ENCODE measurements at places on chromosomes 4 and X.

DNA sequence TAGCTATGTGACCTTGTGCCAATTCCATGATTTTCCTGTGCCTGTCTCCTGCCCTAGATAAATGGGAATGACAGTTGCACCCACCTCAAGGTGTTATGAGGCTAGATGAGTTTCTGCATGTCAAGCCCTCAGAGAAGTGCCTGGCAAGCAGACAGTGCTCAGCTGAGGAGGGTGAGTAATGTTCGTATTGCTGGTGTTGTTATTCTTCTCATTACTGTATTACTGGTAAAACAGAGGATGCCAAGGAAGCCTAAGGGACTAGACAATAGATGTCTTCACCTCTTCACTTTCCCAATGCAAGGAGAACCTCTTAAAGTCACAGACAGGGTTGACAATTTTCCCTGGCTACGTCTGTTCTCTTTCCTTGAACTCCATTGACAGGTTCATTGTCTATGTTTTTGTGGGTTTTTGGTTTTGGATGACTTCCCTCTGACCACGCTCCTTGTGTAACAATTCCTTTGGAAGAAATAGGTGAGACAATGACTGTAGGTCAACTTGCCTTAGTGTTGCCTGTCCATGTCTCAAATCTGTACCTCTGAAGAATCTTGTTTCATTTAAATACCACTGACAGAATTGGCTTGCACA lies 19.2 kb downstream of the ETDC start:
- peak; percentile 59 for DNase-seq

DNA sequence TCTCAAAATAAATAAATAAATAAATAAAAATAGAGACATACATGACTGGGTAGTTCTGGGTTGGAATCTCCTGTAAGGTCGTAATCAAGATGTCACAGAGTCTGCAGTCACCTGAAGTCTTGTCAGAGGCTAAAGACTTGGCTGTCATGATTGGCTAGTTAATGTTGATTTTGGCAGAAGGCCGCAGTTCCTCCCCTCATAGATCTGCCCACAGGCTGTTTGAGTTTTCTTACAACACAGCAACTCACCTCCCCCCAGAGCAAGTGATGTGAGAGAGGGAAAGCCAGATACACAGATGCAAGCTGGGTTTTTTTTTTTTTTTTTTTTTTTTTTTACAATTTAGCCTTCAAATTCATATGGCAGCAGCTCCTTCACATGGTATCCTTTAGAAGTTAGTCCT lies 36.4 kb upstream of the BMPR1B start:
- no peak for DNase-seq

DNA sequence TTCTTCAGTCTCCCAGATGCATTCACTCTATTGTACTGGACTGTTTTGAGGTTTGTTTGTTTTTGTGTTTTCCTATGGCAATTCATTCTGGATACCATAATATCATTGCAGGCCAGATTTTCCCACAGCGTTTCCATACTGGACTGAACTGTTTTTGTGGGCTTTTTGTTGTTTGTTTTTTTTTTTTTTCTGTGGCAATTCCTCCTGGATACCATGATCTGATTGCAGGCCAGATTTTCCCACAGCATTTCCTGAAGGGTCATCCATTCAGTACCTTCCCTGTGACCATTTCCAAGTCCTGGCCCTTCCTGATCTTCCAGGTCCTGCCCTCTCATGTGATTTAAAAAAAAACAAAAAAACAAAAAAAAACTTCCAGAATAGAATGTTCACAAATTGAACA lies 33.9 kb upstream of the FAM241A start:
- DNase-seq = no peak

DNA sequence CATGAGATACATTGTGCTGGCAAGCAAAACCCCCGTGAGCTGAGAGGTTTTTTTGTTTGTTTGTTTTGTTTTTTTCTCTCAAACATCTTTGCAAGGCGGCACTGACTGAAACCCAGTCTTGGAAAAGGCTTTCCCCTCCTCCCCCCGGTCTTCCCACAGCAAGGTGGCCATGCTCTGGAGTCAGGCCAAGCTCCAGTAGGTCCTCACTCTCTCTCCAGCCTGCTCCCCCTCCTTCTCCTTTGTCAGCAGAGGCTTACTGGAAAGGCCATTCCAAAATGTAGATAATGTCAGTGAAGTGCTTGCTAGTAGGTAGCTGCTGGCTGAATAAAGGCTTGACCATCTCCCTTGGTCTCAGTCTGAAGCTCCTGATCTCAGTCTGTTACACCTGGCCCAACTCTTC lies 32.6 kb downstream of the FRMPD3 start:
- no peak for DNase-seq

DNA sequence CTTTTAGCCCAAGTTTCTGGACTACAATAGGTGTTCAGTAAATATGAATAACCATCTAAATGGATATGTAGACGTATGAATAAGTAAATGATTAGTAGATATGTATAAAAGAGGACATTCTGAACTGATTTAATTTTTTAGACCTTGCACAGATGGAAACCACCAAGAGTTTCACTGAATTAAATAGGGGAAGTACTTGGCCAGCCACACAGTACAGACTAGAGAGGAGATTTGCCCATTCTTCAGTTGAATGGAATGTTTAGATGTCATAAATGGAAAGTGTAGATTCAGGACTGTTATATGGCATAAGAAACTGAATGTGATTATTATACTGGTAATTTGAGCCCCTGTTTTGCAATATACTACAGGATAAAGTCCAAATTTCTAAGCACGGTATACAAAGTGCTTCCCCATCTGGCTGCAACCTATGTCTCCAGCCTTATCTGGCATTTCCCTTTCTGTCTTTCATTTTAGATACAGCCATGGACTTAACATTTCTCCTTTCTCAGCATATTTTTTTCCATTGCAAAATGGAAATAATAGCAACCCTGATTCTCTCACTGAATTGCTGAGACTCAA lies 137.8 kb upstream of the HS3ST1 start:
- DNase-seq = no peak

- peak; percentile 96 for DNase-seq
Measured at GRCh38 chrX:136204571-136204970, 46.6 kb downstream of the MAP7D3 start.

DNA sequence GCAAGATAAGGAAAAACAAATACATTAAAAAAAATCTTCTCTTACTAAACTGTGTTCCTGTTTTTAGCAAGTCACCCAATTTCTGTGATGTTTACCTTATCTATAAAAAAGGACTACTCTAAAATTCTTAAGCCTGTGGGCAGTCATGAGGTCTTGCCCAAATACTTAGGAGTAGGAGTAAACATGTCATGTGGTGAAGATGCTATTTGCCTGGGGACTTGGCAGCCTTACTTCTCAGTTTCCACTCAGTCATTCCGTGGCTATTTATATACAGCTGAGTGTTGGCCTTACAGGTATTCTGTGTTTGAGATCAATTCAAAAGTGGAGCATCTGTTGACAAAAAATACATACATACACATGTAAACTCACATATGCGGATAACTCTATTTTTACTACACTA lies 89.9 kb upstream of the TLR2 start:
- peak; percentile 84 for DNase-seq

- peak; percentile 51 for DNase-seq
Measured at GRCh38 chrX:153460826-153461225, 9.6 kb downstream of the HAUS7 start.

DNA sequence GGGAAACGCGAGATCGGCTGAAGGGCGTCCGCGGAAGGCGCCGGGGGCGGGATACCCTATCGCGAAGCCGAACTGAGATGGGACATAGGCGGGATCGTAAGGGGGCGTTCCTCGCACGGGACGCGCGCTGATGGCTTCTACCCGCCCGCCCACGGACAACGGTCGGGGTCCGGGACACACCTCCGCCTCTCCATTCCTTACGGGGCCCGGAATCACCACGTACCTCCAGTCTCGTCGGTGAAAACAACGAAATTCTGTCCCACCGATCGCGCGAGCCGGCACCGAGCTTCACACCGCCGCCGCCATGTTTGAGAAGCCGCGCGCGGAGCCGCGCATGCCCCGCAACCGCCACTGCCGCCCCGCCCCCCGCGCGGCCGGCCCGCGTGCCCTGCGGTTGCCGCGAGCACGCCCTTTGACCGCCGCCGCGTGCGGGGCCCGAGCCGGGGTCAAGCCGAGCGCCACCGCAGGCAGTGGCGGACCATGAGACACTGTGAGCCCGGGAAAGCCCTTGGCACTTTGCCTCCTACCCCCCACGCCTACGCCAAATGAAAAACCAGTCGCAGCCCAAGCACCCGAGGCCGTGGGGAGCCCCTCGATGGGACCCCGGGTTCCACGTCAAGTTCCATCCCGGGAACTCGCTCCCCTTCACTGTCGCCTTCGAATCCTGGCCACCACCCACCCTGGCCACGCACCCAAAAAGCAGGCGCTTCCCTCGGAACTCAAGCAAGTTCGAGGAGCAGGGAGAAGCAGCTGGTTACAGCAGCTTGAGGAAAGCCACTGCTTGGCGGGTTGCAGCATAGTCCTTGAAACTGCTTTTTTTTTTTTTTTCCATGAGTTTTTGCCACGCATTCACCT lies at the start of gene SCML2:
Gene SCML2 (minus strand): TSS at position 320 of the 855 bp plus-strand sequence. CDS start 20,617 bp downstream, outside the sequence.
- peak; percentile 32 for DNase-seq

GRCh38 chr4:100880011-100880410 lies 362.2 kb upstream of the EMCN start:
- no peak for DNase-seq

- DNase-seq = peak; percentile 69
Measured at GRCh38 chr4:74675673-74676279, 118.5 kb downstream of the BTC start.

- peak; percentile 1 for DNase-seq
Measured at GRCh38 chr4:180084561-180084960, 2158.6 kb upstream of the TENM3 start.

- DNase-seq = no peak
Measured at GRCh38 chr4:150395872-150396271, 186.1 kb upstream of the MAB21L2 start.

- DNase-seq = no peak
Measured at GRCh38 chr4:100566396-100566795, 48.6 kb upstream of the EMCN start.

DNA sequence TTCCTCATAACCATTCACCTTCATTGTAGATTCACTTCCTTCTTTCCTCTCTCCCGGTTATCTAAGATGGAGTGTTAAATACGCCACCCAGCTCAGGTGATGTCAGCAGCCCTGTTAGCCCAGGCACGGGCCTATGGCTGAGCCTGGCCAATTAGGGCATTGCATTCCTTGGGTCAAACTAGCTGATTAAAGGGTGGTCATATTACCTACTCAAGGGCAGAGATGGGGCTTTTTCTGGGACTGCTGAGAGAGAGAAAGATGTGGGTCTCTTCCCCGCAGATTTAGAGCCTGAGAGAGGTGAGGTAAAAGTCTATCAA lies 39.9 kb upstream of the AFAP1 start:
- DNase-seq = no peak

- no peak for DNase-seq
Measured at GRCh38 chr4:157005831-157006230, 34.2 kb upstream of the PDGFC start.

DNA sequence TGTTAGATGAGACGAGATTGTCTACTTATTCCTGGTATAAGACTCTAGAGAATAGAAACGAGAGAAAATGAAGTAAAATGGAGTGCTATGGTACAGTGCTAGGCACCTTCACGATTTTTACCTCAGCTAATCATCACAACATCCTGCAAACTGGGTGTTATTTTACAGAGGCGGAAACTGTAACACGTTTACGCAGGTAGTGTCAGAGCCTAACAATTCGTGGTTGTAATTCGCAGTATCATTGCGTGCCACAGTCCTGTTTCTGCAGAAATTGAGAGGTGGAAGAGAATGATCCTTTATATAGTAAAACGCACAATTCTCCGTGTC lies 383 bp upstream of the TBC1D19 start:
- no peak for DNase-seq

- peak; percentile 3 for DNase-seq
Measured at GRCh38 chr4:138307319-138307718, 65.2 kb upstream of the SLC7A11 start.

GRCh38 chrX:153845195-153845594 lies 14.9 kb upstream of the PDZD4 start:
- DNase-seq = no peak

DNA sequence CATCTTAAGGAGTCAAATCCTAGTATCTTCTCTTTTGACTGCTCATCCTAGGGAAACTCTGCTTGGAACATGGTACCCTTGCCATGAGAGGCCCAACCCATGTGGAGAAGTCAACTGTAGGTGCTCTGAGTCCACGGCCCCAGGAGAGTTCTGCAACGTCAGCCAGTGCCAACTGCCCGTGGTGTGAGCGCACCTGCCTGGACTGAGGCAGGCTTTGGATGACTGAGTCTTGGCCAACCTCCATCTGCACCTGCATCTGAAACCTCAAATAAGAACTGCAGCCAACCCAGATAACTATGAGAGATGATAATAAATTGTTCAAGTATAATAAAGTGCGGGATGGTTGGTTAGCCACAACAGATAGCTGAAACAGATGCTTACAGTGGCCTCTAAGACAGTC lies 772.0 kb downstream of the TRIML1 start:
- no peak for DNase-seq

DNA sequence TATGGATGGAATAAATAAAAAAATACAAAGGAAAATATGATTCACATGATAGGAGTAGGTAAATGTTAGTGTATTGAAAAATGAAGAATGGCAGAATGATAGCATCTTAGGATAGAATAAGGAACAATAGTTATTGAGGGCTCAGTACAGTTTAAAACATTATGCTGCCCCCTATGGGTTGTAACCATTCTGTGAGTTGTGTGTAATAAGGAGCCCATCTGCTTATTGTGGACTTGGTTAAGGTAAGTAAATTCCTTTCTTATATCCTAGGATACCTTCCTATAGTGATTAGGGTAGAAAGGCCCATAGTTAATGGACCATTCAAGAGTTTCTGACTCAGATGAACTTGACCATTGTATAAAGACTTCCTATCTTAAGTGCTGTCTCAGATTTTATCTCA lies 195.8 kb downstream of the PDHA2 start:
- DNase-seq = peak; percentile 7

DNA sequence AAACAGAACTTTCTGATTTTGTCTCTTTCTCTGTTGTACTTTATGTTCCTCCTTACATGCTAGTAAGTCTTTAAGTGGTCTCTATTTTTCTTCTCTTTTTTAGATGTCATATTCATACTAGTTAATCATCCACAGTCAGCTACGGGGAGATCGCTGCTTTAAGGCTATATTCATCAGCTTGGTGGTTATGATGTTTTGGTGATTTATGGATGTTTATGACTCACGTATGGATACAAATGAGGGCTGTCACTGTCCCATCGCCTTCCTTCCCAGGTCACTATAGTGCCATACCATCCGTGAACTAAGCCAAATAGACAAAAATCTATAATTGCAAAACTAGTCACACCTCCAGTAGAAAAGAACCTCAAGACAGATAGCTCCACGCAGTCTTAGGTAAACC lies 296.8 kb upstream of the AADAT start:
- DNase-seq = no peak

DNA sequence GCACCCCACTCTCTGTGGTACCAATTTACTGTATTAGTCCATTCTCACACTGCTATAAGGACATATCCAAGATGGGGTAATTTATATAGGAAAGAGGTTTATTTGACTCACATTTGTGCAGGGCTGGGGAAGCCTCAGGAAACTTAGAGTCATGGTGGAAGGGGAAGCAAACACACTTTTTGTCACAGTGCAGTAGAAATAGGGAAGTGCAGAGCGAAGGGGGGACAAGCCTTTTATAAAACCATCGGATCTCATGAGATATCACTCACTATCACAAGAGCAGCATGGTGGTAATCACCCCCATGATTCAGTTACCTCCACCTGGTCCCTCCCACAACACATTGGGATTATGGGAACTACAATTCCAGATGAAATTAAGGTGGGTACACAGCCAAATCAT lies 766.9 kb upstream of the PCDH10 start:
- DNase-seq = no peak

- no peak for DNase-seq
Measured at GRCh38 chr4:11436084-11436483, 7.4 kb upstream of the HS3ST1 start.

GRCh38 chr4:152501846-152502536 lies 33.9 kb downstream of the FBXW7 start:
- DNase-seq = no peak

- peak; percentile 59 for DNase-seq
Measured at GRCh38 chrX:97524997-97525396, 641.3 kb downstream of the RPA4 start.
